ENCODE measurements at places on chromosomes 2 and 18. TPM values are rescaled to one million over a fixed set of nuclear protein-coding genes. Genes with fewer than 3 reads are reported as not detected.
A peak's percentile ranks its signal among the peaks of the same experiment; 100 is the strongest.

GRCh38 chr2:111972955-111973565 lies 74.7 kb downstream of the MERTK start:
- no peaks in the 10 kb centered on the region for H3K4me1 ChIP-seq
- H3K27me3 ChIP-seq = no peaks in the 10 kb centered on the region
- H3K27ac ChIP-seq = no peak overlapping the region
- no peak overlapping the region for H3K4me3 ChIP-seq
- no peaks in the 10 kb centered on the region for H3K36me3 ChIP-seq
- DNase-seq = no peak

- no peak for DNase-seq
- H3K36me3 ChIP-seq = no peaks in the 10 kb centered on the region
These were observed 611.0 kb downstream of the KCNJ3 start for GRCh38 chr2:155309483-155309882.

GRCh38 chr2:121605820-121606733 lies 43.2 kb downstream of the CLASP1 start:
- no peak for DNase-seq
- H3K27me3 ChIP-seq = no peaks in the 10 kb centered on the region
- H3K4me3 ChIP-seq = no peak overlapping the region
- H3K27ac ChIP-seq = no peak overlapping the region

DNA sequence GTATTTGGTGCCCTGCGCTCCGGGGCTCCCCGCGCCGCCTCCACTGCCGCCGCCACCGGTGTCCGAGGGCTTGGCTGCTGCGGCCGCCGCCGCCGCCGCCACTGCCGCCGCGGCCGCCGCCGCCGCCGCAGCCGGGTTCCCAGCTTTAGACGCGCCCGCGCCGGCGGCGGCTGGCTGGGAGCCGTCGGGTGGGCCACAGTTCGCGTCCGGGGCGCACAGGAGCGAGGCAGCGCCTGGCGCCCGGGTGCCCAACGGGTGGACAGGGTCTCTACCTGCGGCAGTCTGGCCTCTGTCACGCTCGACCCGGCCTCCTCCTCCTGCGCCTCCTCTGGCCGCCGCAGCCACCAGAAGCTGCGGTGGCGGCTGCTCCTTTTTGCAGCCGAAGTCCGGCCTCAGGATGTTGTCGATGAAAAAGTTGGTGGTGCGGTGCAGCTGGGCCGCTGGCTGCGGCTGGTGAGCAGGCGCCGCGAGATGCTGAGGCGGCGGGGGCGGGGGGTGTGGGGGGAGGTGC lies 951 bp downstream of the EN1 start:
- H3K36me3 ChIP-seq = no peaks in the 10 kb centered on the region
- no peak for DNase-seq
- peaks cover 60% of the 10 kb centered on the region for H3K4me1 ChIP-seq
- H3K27me3 ChIP-seq = peaks cover 100% of the 10 kb centered on the region
- no peak overlapping the region for H3K27ac ChIP-seq
- no peak overlapping the region for H3K4me3 ChIP-seq

DNA sequence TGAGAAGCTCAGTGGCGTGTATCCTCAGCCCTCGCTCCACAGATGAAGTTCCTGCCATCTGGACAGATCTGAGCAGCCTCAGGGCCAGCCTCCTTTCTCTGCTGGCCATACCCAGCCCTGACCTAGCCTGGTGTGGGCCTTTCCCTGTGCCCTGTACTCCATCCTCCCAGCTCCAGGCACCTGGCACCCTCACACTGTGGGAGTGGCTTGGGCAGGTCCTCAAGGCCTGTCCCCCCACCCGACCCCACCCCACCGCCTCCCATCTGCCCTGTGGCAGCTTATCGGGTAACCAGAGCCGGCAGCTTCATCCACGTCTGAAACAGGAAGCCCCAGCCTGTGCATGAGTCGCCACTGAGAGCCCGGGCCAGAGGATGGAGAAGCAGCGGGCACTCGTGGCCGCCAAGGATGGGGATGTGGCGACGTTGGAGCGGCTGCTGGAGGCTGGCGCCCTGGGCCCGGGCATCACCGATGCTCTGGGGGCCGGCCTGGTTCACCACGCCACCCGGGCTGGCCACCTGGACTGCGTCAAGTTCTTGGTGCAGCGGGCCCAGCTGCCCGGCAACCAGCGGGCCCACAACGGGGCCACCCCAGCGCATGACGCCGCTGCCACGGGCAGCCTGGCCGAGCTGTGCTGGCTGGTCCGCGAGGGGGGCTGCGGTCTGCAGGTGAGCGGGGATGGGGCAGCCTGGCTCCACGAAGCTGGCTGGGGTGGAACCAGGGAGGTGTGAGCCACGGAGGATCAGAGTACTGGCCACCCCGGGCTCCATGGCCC lies at the start of gene ESPNL:
Gene ESPNL, plus strand, starts transcription at position 292 of the 772 bp plus-strand sequence. Its CDS starts 80 bp downstream, at position 372.
- H3K27me3 ChIP-seq = no peaks in the 10 kb centered on the region
- H3K36me3 ChIP-seq = no peaks in the 10 kb centered on the region
- H3K4me1 ChIP-seq = peaks cover 5% of the 10 kb centered on the region
- peak; percentile 76 for DNase-seq
- no peak within 1 kb of the TSS for H3K4me3 ChIP-seq

ICOS gene
- 4.1 TPM for total RNA-seq

ZNF385B gene
- not detected for total RNA-seq

CENPA gene
- 1.1 TPM for total RNA-seq

STPG4 gene
- total RNA-seq = 0.46 TPM

NAT8 gene
- total RNA-seq = not detected

All from spleen (tissue), 13 donors.